ENCODE measurements at places on chromosomes 1 and 21. TPM values are rescaled to one million over a fixed set of nuclear protein-coding genes. Genes with fewer than 3 reads are reported as not detected.
A peak's percentile ranks its signal among the peaks of the same experiment; 100 is the strongest.

DNA sequence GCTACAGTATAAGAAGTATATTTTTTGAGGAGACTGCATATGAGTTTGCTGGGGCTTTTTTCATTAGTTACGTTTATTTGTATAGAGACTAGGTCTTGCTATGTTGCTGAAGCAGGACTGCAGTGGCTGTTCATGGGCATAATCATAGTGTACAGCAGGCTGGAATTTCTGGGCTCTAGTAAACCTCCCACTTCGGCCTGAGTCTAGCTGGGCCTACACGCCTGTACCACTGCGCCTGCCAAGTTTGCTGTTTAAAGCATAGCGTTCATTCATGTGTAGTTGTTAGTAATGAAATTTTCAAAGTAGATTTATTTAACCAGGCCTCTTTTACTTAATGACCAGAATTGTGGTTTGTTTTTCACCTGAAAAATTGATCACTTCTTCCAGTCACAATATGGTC lies 33.8 kb downstream of the HS2ST1 start:
- H3K4me1 ChIP-seq = peaks cover 6% of the 10 kb centered on the region
- H3K36me3 ChIP-seq = no peaks in the 10 kb centered on the region
- DNase-seq = no peak
- no peaks in the 10 kb centered on the region for H3K27me3 ChIP-seq
- H3K4me3 ChIP-seq = no peak overlapping the region
- H3K27ac ChIP-seq = peak overlapping the region; percentile 26

DNA sequence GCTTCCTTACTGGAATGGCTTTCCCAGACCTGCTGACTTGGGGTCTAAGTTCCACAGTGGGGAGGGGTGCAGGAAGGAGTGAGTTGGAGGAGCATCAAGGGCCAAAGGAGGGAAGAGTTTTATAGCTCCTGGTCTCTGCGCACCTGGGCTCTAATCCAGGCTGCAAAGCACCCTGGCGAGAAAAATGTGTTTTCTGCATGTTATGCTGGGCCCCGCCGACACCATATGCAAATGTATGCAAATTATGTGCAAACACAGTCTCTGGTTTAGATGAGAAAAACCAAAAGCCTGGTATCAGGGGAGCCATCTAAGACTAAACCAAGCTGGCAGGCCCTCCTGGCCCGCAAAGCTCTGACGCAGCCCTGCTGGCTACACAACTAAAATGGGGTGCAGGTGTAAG lies 95.0 kb downstream of the VWA5B1 start:
- no peaks in the 10 kb centered on the region for H3K36me3 ChIP-seq
- no peak overlapping the region for H3K27ac ChIP-seq
- DNase-seq = no peak
- no peaks in the 10 kb centered on the region for H3K4me1 ChIP-seq
- peaks cover 80% of the 10 kb centered on the region for H3K27me3 ChIP-seq
- H3K4me3 ChIP-seq = no peak overlapping the region

DNA sequence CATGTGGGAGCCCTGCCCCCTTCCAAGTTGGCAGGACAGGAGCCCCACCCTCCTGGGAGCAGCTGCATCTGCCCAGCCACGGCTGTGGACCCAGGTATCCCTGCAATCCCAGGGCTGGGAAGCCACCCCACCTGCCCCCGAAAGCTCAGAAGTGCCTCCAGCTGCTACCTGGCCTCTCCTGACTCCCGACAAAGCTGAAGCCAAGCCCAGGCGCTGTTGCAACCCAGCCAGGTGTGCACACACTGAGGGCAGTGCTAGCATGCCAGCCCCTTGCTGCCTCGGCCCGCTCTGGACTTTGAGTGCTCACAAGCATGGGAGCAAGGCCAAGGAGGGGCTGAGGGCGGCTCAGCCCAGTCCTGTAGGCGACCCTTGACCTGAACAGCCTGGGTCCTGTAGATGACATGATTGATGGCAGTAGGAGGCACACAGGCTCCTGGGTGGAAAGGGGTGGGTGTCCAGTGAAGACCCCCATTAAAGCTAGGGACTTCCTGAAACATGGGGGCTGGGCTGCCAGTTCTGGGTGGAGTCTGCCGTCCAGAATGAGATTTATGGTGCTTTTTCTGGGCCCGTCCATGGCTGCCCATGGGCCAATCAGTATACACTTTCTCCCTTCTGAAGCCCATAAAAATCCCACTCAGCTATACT lies 2.8 kb upstream of the SSU72 start:
- peaks cover 16% of the 10 kb centered on the region for H3K4me1 ChIP-seq
- no peak overlapping the region for H3K4me3 ChIP-seq
- peaks cover 21% of the 10 kb centered on the region for H3K27me3 ChIP-seq

DNA sequence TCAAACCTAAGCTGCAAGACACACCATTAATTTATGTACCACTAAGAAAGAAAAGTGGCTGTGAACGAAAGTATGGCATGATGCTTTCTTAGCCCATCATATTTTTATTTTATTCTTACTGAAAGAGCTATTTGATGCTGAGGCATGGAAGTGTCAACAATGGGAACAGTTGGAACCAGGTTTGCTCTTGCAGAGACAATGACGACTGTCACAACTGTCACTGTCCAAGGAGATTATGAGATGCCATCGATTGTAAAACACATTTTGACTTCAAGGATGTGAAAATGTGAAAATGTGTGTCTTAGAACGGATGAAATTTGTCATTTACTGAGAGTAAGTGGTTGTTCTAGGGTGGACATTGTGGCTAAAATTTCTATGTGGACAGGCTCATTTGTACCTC lies 2.8 kb upstream of the ACTL8 start:
- H3K4me1 ChIP-seq = no peaks in the 10 kb centered on the region
- DNase-seq = no peak
- H3K36me3 ChIP-seq = no peaks in the 10 kb centered on the region
- H3K27me3 ChIP-seq = peaks cover 8% of the 10 kb centered on the region
- H3K27ac ChIP-seq = no peak overlapping the region
- H3K4me3 ChIP-seq = no peak overlapping the region

DNA sequence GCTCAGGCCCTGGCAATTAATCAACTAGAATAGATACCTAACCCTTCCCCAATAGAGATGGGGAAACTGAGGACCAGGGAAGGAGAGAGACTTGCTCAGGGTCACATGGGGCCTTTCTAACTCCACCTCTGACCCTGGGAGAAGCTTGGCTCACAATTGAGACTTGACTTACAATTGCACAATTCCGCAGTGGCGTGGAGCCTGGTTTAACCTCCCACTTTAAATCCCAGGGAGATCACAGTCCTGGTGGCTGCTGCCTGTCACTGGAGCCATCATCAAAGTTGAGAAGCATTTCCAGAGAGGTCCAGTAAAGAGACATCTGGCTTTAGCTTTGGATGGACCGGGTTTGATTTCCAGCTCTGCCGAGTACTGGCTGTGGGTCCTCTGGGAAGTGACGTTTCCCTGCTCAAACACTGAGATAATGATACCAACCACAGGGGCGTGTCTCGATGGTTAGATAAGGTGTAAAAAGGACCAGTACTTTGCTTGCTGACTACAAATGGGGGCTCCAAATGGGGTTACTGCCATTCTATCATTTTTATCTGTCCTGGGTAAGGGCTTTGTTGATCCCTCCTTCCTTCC lies 39.3 kb downstream of the TRIM62 start:
- no peak overlapping the region for H3K27ac ChIP-seq
- no peaks in the 10 kb centered on the region for H3K4me1 ChIP-seq
- DNase-seq = no peak
- H3K27me3 ChIP-seq = peaks cover 8% of the 10 kb centered on the region
- no peak overlapping the region for H3K4me3 ChIP-seq

- no peaks in the 10 kb centered on the region for H3K36me3 ChIP-seq
- no peaks in the 10 kb centered on the region for H3K4me1 ChIP-seq
- DNase-seq = no peak
- H3K27me3 ChIP-seq = no peaks in the 10 kb centered on the region
- no peak overlapping the region for H3K4me3 ChIP-seq
These were observed 161.1 kb upstream of the RRP15 start for GRCh38 chr1:218123968-218124367.

GRCh38 chr1:40530735-40531380 lies 579 bp upstream of the ZNF684 start:
- peak overlapping the region; percentile 91 for H3K4me3 ChIP-seq
- no peak for DNase-seq
- peaks cover 3% of the 10 kb centered on the region for H3K27me3 ChIP-seq
- peak overlapping the region; percentile 96 for H3K27ac ChIP-seq
- peaks cover 19% of the 10 kb centered on the region for H3K4me1 ChIP-seq

GRCh38 chr1:153711026-153711425 lies 16.8 kb upstream of the INTS3 start:
- H3K27ac ChIP-seq = peak overlapping the region; percentile 83
- H3K4me1 ChIP-seq = peaks cover 3% of the 10 kb centered on the region
- no peak for DNase-seq
- no peak overlapping the region for H3K4me3 ChIP-seq
- no peaks in the 10 kb centered on the region for H3K27me3 ChIP-seq

DNA sequence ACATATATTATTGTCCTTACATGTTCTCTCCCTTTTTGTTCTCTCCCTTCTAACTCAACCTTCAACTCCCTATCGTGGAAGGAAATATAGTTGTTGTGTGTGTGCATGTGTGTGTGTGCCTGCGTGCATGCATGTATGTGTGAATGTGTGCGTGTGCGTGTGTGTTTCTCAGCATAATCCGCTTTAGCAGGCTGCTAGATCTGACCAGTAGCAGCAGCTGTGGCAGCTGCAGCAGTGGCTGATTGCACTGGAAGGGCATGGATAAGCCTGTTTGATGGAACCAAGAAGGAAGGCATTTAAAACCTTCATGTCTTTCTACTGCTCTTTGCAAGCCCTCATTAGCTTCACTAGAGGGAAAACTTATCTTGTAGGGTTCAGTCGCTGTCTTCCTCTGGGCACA lies 65.6 kb upstream of the IRF2BP2 start:
- H3K27me3 ChIP-seq = no peaks in the 10 kb centered on the region
- peaks cover 28% of the 10 kb centered on the region for H3K4me1 ChIP-seq
- DNase-seq = no peak

DNA sequence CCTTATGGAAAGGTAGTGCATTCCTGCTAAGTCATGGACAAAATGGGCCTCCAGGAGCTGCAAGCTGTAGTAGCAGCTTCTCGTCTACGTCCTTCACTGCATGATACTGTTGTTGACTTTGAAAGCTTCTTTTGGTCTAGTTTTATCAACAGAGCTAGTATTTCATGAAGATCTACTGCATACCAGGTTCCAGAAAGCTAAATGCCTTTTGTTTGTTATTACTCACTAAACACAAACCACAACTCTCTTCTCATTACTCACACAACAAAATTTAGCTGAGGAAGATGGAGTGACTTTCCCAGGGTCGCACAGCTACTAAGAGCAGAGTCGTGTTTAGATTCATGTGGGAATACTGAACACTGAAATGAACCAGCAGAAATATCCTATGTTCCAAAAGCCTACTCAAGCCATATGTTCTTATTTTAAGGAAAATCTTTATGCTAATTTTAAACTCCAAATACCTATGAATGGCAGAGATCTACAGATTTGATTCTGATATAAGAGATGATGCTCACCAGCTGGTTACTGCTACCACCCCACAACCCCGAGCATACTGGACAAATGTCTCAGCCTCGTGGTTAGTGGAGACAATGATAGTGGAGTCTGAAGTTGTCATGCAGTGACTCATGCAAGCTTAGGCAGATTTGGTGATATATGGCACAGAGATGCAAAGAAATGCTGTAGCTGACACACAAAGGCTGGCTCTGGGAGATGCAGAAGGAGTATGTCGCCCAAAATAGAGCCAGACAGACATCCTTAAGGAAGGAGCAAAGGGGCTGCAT lies 20.6 kb downstream of the PGBD2 start:
- peaks cover 20% of the 10 kb centered on the region for H3K4me1 ChIP-seq
- H3K27ac ChIP-seq = peak overlapping the region; percentile 20
- H3K4me3 ChIP-seq = no peak overlapping the region
- DNase-seq = no peak
- H3K36me3 ChIP-seq = peaks cover 15% of the 10 kb centered on the region

DNA sequence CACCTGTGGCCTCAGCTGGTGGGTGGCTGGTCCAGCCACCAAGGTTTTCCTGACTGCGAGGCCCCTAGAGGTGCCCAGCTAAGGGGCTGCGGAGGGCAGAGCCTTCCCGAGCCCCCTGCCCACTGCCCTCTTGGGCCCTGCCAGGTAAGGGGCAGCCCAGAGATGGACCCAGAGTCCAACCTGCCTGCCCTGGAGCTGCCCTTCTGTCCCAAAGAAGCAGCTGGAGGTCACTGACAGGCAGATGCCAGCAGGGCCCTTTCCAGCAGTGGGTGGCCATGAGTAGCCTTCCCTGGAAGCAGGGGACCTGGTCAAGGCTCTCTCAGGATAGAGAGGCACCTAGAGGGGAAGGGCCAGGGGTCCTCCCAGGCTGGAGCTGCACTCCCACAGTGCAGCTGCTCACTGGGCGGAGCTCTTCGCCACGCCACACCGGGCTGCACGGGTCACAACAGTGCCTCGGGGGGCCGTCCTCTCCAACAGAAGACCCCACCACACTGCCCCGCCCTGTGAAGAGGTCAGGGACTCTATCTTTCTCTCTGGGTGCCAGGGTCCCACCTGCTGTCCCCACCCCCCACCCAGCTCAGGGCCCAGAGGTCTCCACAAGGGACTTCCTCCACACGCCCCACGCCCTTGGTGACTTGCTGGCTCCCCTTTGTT lies 10.9 kb upstream of the GNB1 start:
- no peak overlapping the region for H3K4me3 ChIP-seq
- DNase-seq = no peak
- no peaks in the 10 kb centered on the region for H3K36me3 ChIP-seq
- peaks cover 7% of the 10 kb centered on the region for H3K27me3 ChIP-seq

- no peaks in the 10 kb centered on the region for H3K4me1 ChIP-seq
- H3K27ac ChIP-seq = no peak overlapping the region
- H3K27me3 ChIP-seq = no peaks in the 10 kb centered on the region
- H3K36me3 ChIP-seq = no peaks in the 10 kb centered on the region
- no peak overlapping the region for H3K4me3 ChIP-seq
- DNase-seq = no peak
These were observed 263.5 kb upstream of the PLD5 start for GRCh38 chr1:242787968-242788367.

DNA sequence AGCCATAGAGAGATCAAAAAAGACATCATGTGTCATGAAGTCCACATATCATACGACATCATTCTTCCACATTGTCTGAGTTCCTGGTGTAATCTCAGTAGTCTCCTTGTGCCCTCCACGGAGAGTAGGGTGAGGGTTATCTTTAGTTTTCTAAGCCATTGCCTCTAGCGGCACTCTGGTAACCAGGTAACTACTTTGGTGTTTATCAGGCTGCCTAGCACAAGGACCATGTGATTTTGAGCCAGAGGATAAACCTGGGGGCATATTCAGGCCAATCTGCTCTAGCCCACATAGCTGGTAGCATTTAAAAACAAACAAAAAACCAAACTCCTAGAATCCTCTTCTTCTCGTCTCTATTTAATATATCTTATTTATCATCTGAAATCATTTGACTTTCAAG lies 147.4 kb downstream of the GDAP2 start:
- no peak overlapping the region for H3K27ac ChIP-seq
- no peak overlapping the region for H3K4me3 ChIP-seq
- peaks cover 12% of the 10 kb centered on the region for H3K4me1 ChIP-seq
- no peak for DNase-seq

CXADR gene
- 65.9 TPM for total RNA-seq

VASH2 gene
- 15.8 TPM for total RNA-seq

DIO1 gene
- total RNA-seq = 1.1 TPM

NR1I3 gene
- total RNA-seq = not detected

NGF gene
- total RNA-seq = 2.2 TPM

Data from progenitor cell of endocrine pancreas (in vitro differentiated cells).